Endothelial cell (in vitro differentiated cells): ENCODE measurements at places on chromosomes 13 and 19. TPM values are rescaled to one million over a fixed set of nuclear protein-coding genes. Genes with fewer than 3 reads are reported as not detected.
A peak's percentile ranks its signal among the peaks of the same experiment; 100 is the strongest.

Gene FCAR
- total RNA-seq: not detected

Gene ZNF682
- total RNA-seq: 25.6 TPM

Gene S1PR4
- not detected for total RNA-seq

Gene OR7D2
- not detected for total RNA-seq

Gene CEACAM3
- not detected for total RNA-seq

Gene ZNF222
- total RNA-seq: 6.5 TPM

Gene MCEMP1
- not detected for total RNA-seq

Gene NCLN
- 63.0 TPM for total RNA-seq

Gene SBK2
- 0.69 TPM for total RNA-seq

Gene IZUMO2
- not detected for total RNA-seq

Gene NTF4
- not detected for total RNA-seq

Gene HCN2
- total RNA-seq: 0.28 TPM

Gene ZNF776
- 22.6 TPM for total RNA-seq

Gene USE1
- total RNA-seq: 13.0 TPM

GRCh38 chr19:7742991-7743390 lies 4.3 kb downstream of the CD209 start:
- DNase-seq: no peak

DNA sequence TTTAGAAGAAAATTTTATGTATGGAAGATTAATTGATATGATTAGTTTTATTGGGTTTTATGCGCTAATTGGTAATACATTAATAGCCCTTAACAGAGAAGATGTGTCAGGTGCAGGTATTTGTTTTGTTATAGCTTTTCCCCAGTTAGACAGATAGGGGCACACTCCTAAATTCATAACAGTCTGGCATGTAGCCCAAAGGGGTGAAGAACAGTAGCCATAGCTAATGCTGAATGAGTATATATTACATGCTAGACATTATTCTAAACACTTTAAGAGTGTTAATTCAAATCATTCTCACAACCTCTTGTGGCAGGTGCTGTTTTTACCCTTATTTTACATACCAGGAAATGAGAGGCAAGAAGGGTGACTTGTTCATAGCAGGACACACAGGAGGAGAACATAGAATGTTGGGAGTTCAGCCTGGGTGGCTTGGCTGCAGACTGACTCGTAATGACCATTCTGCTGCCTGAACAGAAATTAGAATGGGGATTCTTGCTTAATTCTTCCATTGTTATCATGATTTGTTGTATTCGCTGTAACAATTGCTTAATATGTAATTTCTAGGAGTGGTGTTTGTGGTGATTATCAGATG lies 20.1 kb downstream of the PCCA start:
- no peak for DNase-seq

DNA sequence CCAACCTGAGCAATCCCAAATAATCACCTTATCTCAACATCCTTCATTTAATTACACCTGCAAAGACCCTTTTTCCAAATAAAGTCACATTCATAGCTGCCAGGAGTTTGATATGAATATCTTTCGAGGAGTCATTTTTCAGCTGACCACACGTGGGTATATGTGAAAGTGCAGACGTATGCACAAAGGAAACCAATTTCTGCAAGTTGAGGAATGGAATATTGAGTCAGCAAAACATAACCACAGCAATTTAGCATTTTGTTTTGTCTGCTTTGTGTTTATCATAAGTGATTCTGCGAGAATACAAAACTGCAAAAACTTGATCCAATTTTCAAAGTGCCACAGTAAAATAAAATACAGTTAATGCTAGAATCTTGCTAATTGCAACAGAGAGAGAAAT lies 295.9 kb downstream of the SUCLA2 start:
- DNase-seq: no peak

- no peak for DNase-seq
Measured at GRCh38 chr19:19356901-19357566, 36.4 kb downstream of the MAU2 start.

GRCh38 chr13:26679411-26680122 lies 81.0 kb downstream of the GPR12 start:
- no peak for DNase-seq

DNA sequence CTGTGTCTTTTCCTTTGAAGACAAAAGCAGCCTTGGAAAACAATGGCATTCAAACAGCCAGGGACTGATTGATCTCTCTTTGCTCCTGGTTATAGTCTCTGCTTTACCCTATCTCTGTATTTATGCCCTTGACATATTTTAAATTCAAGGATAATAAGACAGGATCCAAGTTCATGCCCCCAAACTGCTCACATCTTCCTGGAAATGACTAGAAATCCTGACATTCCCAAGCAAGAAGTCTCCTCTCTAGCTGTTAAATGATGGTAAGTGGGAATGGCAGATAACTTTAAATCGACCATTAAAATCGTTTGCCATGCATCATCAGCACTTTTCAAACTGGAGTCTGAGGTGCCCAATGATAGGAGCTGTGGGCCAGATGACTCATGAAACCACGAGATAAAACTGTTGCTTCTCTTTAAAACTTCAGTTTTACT lies 435.6 kb downstream of the FOXO1 start:
- peak; percentile 8 for DNase-seq

DNA sequence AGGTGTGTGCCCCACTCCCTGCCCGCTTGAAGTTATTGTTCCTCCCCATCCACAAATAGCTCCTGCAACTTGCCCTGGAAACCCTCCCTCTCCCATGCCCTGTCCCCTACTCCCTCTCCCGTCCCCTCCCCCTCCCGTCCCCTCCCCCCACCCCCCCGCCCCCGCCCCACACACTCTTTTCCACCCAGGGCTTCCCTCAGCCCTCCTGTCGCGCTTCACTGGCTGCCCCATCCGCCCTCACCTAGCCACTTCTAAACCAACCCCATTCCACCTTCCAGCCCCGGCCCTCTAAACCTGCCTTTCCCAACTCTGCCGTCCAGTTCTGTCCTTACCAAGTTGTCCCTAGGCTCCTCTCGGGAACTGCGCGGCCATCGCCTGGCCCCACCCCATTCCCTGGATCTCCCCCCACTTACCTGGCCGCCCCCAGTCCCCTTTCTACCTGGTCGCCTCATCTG lies 993 bp downstream of the RGL3 start:
- no peak for DNase-seq

DNA sequence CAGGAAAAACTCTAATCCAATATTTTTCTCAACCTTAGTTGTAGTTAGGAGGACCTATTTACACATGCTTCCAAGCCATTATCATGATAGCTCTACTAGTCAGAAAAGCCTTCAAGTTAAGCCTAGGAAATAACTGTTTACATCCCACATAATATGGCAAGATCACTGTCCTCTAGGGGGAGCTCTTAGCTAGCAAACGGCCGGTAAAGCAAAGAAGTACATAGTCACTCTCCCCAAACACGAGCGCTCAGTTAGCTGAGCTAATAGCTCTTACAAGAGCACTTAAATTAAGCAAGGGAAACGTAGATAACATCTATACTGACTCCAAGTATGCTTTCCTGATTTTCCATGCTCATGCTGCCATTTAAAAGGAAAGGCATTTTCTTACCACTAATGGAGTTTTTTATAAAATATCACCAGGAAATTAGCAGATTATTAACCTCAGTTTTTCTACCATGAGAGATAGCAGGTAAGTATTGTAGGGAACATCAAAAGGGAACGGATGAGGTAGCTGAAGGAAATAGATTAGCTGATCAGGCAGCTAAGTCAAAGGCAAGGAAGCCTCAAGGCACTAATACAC lies 100.6 kb upstream of the PABPC3 start:
- peak; percentile 67 for DNase-seq

DNA sequence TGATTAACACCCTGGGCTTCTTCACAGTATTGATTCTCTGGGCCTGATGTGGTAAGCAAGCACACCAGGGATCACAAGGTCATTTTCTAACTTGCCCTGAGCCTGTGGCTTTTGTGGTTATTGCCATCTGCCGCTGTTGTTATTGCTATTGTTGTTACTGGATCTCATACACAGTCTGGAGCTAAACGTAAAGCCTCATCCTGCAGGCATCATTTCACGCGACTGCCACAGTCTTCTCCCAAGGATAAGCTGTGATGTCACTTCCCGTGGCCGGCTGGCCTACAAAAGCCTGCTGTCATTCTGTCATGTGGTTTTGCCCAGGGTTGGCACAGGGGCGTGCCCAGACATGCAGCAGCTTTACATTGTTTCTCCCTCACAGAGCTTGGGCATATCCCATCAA lies 154.0 kb upstream of the GPR12 start:
- no peak for DNase-seq

- DNase-seq: peak; percentile 61
Measured at GRCh38 chr19:6481541-6482342, at the start of gene DENND1C. Gene DENND1C, minus strand, starts transcription at chr19:6481787. Its CDS starts 92 bp downstream, at chr19:6481695.

DNA sequence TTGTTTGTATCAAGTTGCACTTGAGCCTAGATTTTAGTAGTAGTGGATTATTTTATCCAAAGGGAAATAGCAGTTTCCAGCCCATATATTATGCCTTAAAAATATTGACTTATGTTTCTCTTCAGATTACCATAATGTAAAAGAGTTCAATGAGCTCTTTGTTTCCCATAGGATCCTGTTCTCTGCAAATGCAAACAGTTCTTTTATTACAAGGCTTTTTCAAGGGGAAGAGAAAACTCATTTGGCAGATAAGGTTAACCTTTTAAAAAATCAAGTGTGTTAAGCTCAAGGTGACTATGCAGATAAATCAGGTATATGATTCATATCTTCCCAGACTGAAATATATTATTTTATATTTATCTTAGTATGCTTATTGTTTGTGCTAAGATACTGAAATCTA lies 961.2 kb upstream of the SPRY2 start:
- no peak for DNase-seq

GRCh38 chr19:3131168-3131567 lies 4.7 kb upstream of the GNA15 start:
- DNase-seq: no peak

GRCh38 chr13:105863300-105863920 lies 672.1 kb downstream of the EFNB2 start:
- DNase-seq: no peak

- no peak for DNase-seq
Measured at GRCh38 chr13:33349288-33349985, 63.9 kb upstream of the STARD13 start.

GRCh38 chr13:89951341-89951740 lies 1396.1 kb upstream of the MIR17HG start:
- no peak for DNase-seq

GRCh38 chr19:42242069-42242511 lies 312 bp downstream of the GSK3A start:
- DNase-seq: no peak

- no peak for DNase-seq
Measured at GRCh38 chr19:3670796-3671679, 29.2 kb downstream of the PIP5K1C start.

DNA sequence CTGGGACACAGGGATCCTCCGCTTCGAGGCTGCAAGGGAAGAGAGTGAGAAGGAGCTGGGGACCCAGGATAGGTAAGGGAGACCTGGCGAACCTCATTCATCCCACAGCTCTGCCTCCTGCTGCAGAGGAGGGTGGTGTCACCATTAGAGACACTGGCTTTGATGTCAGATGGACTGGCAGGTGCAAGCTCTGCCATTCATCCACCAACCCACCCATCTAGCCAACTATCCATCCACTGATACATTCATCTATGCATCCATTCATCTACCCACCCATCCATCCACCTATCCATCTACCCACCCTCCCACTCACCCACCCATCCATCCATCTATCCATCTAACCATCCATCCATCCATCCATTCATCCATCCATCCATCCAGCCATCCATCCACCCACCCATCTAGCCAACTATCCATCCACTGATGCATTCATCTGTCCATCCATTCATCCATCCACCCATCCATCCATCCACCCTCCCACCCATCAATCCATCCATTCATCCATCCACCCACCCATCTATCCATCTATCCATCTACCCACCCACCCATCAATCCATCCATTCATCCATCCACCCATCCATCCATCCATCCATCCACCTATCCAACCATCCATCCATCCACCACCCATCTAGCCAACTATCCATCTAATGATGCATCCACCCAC lies 5.7 kb downstream of the C19orf33 start:
- no peak for DNase-seq

- no peak for DNase-seq
Measured at GRCh38 chr13:46142776-46143175, 37.9 kb upstream of the CPB2 start.

- DNase-seq: no peak
Measured at GRCh38 chr19:13210339-13210775, 60.1 kb downstream of the IER2 start.

GRCh38 chr13:43446126-43446525 lies 340.6 kb downstream of the ENOX1 start:
- no peak for DNase-seq

- DNase-seq: no peak
Measured at GRCh38 chr13:90709319-90709718, 638.2 kb upstream of the MIR17HG start.

- no peak for DNase-seq
Measured at GRCh38 chr19:7869910-7870511, 4.2 kb downstream of the PRR36 start.

DNA sequence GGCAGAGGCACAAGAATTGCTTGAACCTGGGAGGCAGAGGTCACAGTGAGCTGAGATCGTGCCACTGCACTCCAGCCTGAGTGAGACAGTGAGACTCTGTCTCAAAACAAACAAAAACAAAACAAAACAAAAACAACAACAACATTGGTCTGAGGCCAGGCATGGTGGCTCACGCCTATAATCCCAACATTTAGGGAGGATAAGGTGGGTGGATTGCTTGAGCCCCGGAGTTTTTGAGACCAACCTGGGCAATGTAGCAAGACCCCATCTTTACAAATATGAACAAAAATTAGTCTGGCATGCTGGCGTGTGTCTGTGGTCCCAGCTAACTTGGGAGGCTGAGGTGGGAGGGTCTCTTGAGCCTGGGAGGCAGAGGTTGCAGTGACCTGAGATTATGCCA lies 16.0 kb upstream of the NWD1 start:
- no peak for DNase-seq

DNA sequence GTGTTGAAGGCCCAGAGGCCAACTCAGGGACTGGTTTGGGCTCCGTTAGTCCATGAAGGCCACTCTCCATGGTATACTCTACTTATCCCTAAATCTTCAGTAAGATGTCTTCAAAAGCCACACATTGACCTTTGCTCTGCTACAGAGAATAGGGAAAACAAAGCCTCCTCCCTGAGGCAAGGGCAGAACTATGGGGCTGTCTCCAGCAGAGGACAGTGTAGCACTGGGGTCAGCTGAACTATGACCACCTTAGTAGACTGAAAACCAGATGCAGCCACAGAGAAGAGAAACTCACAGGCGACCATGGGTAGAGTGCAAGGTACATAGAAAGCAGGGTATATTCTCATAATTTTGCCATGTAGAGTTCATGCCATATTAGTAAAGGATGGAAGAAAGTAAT lies 587.4 kb downstream of the LMO7 start:
- DNase-seq: no peak

GRCh38 chr13:109233293-109233692 lies 553.1 kb downstream of the IRS2 start:
- DNase-seq: no peak

GRCh38 chr19:791567-792305 lies 5.5 kb upstream of the PTBP1 start:
- DNase-seq: no peak

DNA sequence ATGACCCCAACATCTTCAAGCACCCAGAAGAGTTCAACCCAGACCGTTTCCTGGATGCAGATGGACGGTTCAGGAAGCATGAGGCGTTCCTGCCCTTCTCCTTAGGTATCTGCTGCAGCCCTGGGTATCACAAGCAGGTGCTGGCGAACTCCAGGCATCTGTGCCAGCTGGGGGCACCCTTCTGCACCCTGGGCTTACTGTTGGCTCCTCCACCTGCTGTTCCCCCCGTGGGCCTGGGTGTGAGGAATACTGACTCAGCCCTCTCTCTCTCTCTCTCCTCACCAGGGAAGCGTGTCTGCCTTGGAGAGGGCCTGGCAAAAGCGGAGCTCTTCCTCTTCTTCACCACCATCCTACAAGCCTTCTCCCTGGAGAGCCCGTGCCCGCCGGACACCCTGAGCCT lies 13.0 kb downstream of the CYP2S1 start:
- no peak for DNase-seq
